Cortex of kidney (tissue), 1 donor: ENCODE measurements at places on chromosomes 1 and 21.

- DNase-seq, result no peak
These were observed 122.4 kb upstream of the COL6A1 start for GRCh38 chr21:45859041-45859761.

DNA sequence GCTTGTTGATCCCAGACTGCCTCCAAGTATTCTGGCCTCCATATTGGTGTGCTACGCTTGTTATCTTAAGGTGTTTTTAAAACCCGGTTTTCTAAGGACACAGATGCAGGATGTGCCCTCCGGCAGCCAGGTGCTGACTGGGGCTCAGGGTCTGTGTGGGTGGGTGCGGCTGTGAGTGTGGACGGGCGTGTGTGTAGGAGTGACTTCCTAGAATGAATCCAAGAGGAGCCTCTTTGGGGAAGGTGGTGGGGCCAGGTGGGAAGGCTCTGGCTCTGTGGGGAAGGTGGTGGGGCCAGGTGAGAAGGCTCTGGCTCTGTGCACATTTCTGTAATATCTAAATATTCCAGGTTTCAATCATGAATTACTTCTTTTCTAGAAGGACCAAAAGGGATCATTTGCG lies 12.8 kb upstream of the TSPEAR start:
- no peak for DNase-seq

GRCh38 chr1:62088439-62088838 lies 106.2 kb upstream of the L1TD1 start:
- DNase-seq, result no peak

GRCh38 chr1:41724248-41724647 lies 194.5 kb downstream of the HIVEP3 start:
- DNase-seq, result no peak

GRCh38 chr1:215256936-215257679 lies 174.6 kb downstream of the KCNK2 start:
- no peak for DNase-seq

DNA sequence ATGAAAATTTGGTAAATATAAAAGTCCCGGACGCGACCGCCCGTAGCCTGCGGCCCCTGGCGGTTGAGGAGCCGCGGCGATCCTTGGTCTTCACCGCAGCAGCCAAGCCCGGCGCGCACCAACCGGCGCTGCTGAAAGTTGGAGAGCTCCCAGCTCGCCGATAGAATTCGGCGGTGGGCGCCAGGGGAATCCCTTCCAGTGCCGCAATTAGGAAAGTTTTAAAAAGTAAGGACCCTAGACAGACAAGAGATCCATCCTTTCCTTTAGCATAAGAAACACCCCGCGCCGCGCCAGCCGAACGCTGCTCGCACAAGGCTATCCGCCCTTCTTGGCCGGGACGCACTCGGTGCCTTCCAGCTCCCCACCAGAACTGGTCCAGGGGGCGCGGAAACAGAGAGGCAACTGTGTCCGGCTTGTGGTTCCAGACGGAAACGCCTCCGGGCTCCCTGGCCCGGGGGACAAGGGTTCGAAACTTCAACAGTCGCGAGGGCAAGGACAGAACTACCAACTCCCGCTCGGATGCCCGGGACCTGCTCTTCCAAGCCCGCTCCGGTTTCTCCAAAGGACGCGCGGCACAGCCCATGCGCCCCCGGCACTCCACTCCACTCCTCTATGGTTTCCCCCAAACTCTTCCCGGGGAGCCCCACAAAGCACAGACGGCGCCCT lies 1.7 kb downstream of the FAM78B start:
- DNase-seq, result no peak

DNA sequence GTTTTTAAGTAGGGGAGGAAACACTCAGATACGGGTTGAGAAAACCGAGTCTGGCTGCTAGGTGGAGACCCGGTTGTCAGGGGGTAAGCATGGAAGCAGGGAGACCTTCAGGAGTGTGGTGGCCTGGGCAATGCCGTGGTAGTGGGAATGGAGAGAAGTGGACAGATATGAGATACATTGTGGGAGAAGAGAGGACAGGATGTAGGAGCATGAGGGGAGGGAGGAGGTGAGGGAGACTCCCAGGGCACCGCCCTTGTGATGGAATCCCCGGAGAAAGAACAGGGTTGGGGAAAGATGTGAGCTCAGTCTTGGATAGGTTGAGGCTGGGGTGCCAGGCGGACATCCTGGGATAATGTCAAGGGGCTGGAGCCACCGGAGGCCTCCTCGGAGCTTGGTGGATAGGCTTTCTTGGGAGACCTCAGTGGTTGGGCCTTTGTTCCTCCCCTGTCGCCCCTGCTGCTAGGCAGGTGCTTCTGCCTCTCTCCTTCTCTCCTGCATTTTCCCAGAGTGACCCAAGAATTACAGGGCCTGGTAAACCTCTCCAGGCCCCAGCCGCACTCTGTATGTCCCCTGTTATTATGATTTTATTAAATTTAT lies 21.3 kb downstream of the ZNF362 start:
- no peak for DNase-seq

- DNase-seq, result no peak
These were observed 198.4 kb downstream of the PRDM2 start for GRCh38 chr1:13898406-13898805.

DNA sequence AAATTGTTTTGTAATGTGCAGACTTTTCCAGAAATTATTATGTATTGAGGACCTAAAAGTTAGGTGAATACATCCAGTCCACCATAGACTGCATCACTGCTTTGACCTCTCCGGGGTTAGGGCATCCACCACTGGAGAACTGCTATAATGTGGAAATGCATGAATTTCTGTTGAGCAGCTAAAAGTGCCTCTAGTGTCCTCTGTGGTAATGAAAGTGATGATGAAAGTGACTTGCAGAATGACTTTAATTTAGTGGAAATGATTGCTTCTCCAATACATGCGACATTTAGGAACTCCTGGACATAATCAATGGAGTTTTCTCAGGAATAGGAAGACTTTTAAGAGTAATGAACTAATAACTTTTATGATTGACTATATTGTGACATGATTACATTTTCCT lies 170.8 kb downstream of the LBR start:
- no peak for DNase-seq

DNA sequence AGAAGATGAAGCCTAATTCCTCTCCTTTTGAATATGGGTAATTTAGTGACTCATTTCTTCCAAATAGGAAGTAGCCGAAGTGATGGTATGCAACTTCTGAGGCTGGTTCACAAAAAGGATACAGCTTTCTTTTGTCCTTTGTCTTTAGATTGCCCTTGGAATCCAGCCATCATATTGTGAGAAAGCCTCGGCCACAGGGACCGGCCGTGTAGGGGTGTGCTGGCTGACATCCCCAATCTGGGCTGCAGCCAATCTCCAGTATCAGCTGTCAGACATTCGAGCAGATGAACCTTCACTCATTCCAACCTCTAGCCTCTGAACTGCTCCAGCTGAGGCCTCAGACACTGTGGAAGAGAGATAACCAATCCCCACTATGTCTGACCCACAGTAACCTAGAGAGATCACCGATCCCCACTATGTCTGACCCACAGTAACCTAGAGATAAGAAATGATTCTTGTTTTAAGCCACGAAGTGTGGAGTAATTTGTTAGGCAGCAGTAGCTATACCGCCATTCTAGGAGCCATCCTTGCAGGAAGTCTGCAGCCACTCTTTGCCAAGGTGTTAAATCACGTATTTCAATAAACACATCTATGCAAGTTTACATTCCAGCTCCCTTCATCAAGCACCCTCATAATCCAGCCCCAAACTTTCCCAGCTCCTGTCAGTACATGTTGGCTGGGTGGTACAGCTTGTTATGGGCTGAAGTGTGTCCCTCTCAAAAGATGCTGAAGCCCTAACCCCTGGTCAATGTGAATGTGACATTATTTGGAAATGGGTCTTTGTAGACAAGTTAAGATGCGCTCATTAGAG lies 2.9 kb upstream of the DIP2A start:
- no peak for DNase-seq

DNA sequence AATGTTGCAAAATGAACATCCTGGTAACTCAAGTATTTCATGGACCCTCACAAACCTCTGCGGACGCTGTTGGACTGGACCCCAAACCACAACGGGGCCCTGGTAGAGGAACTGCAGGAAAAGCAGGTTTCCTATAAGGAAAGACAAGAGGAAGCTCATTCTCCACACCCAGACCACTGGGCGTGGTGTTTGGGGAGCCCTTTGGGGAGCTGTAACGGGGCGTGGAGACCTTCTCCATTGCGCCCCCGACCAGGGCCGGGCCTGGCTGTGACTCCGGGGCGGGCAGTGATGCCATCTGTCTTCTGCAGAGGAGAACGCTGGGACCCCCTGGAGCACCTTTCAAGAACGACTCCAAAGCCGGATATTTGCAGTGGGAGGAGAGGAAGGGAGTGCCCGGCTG lies 30.0 kb upstream of the AGPAT3 start:
- no peak for DNase-seq

DNA sequence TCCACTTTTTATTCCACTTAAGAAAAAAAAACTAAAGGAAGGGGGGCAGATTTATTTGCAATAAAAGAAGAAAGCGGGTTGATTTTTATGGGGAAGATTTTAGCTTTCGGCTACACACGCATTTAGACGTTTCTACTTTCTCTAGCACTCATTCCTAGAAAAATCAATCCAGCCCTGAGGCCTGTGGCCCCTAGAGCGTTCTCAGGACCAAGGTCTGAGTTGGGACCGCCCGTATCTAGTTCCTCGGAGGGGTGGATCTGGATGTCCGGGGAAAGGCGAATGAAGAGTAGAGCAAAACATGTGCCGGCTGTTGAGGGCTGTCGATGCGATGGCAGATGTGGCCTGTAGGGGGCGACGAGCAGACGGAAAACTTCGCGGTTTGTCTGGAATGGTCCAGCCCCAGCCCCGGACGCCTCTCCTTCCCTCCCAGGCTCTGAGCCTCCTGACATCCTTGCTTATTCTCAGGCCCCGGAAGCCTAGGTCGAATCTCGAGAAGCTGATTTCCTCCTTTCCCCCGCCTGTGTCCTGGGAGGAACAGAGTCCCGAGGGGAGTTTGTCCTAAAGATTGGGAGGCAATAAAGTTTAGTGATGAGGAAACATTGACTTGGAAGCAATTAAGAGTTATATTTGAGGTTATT lies 5.2 kb downstream of the FOXD3 start:
- DNase-seq, result no peak
